ENCODE measurements at places on chromosomes 3 and 15.

DNA sequence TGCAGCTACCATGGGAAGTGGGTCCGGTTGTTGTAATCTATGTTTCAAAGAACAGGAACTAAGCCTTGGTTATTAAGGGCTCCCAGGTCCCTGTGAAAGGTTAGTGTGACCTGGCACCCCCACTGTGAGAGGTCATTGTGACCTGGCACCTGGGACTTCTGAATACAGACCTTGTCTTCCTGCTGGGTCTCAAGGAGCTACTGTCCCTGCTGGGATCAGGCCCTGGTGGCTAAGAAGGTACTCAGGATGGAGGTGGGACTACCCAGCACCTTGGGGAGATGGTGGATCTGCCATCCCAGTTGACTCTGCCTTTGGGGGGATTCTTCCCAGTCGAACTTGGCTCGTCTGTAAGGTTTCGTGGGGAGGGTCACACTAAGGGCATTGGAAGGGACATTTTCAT, 10.3 kb upstream of the SLCO2A1 start:
- no peak for DNase-seq

DNA sequence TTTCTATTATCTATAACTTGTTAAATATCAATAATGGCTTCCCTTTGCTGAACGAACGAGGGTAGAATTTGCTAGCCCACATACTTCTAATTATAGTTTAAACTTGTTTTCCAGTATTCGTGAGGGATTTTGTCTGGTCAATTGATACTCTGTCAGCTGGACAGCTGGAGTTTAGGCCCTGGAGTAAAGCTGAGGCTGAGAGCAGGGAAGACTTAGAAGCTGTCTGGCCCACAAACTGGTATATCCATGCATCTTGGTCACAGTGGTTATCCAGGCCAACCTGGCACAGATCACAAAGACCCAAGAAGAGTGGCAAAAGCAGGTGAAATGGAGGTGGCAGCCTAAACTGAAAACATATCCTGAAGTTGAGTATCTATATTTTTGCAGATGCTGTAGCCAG, 19.3 kb downstream of the ARHGAP31 start:
- no peak for DNase-seq

GRCh38 chr15:98689431-98689861, 41.1 kb downstream of the IGF1R start:
- DNase-seq, result peak; percentile 60

DNA sequence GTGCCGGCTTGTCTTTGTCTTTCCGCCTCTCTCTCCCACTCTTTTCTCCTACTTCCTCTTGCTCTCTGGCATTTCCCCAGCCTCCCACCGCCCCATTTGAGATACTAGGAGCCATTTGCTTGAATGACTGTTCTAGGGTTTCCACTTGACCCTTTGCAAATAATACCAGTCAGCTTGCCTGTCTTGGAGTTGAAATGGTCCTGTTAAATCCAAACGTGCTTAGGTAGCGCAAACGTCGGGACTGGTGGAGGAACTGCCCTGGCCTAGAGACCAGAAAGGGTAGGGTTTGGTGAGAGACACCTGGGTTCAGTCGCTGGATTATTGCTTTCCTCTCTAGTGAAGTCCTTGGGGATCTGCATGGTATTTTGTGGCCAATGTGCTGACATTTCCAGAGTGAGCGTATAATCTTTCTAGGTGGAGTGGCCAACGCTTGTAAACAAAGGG, 10.6 kb downstream of the ZIC1 start:
- DNase-seq, result no peak

Data from HS-5 (cell line).